ENCODE measurements at places on chromosomes 4 and X.

DNA sequence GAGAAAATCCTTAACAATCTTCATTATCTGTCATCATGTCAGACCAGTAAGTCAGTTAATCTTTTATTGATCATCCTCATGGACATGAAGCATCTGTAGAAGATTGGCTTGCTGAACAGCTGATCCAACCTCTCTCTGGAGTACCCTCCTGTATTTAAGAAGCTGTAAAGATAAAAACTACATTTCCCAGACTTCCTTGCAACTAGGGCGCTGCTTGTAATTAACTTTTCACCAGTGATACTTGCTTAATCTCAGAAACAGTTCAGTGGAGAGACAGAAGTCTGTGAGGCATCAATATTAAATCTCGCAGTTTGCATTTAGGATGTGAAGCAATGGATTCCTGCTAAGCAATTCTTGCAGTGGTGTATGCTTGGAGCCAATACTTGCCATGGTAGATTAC is 36.0 kb upstream of the SMARCA5 start:
- H3K4me1 ChIP-seq = no peaks in the 10 kb centered on the region
- H3K27ac ChIP-seq = no peak overlapping the region
- H3K4me3 ChIP-seq = no peak overlapping the region
- DNase-seq = no peak
- no peaks in the 10 kb centered on the region for H3K36me3 ChIP-seq

DNA sequence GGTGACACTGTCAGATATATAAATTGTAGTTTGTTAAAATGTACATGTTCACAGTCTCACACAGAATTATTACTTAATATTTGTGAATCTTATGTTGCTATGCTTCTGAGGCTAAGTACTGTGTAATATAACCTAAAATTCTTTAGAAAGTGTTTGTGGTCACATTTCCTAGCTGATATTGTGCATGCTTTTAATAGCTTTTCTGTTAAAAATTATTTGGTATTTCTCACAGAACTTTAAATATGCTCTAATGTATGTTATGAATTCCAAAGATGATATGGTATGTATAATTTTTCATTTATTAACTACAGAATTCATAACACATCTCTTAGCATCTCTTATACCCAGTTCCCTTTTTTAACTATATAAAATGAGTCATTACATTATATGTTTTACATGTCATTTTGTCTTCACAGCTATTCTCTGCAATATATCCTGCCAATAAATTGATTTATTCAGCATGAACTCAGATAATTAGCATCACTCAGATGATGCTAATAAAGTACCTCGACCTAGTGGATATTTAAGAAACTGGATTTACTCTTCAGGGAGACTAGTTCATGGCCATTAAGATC is 9.3 kb downstream of the PTPN13 start:
- no peak overlapping the region for H3K4me3 ChIP-seq
- DNase-seq = no peak
- H3K27me3 ChIP-seq = no peaks in the 10 kb centered on the region
- H3K36me3 ChIP-seq = no peaks in the 10 kb centered on the region
- H3K4me1 ChIP-seq = no peaks in the 10 kb centered on the region

DNA sequence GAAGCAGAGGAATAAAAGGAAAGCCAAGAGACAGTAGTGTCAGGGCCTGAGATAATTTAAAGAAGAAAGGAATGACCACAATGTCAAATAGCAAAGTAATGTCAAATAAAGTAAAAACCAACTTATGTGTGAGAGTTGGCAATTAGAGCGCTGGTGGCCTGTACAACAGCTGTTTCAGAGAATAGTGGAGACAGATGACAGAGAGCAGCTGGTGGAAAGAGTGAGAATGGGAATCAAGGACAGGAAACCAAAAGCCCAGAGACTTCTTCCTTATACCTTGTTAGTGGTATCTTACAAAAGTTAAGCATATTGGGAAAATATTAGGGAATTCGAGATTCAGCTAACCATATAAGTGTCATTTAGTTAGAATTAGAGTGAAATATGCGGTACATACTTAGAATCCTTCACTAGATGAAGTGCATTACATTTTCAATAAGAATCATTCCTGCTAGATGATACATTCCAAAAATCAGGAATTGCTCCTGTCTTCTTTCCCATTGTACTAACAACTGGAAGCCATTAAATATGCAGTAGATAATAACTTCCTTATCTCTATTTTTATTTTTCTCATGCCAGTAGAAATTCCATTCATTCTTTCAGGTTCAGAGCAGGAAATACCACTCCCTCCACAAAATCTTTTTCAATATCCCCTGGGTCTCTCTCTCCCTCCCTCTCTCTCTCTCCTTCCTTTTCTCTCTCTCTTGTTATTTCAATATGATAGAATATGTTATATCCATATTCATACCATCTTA is 525.4 kb downstream of the CENPC start:
- no peak for DNase-seq
- no peaks in the 10 kb centered on the region for H3K36me3 ChIP-seq
- no peaks in the 10 kb centered on the region for H3K4me1 ChIP-seq
- no peak overlapping the region for H3K27ac ChIP-seq
- H3K27me3 ChIP-seq = no peaks in the 10 kb centered on the region
- no peak overlapping the region for H3K4me3 ChIP-seq

GRCh38 chr4:54730581-54730980 is 72.8 kb downstream of the KIT start:
- no peaks in the 10 kb centered on the region for H3K4me1 ChIP-seq
- DNase-seq = no peak
- no peaks in the 10 kb centered on the region for H3K36me3 ChIP-seq
- no peak overlapping the region for H3K4me3 ChIP-seq
- no peaks in the 10 kb centered on the region for H3K27me3 ChIP-seq

All from effector memory CD8-positive, alpha-beta T cell (primary cell).